Ascending aorta (tissue), 2 donors: ENCODE measurements at places on chromosomes 1 and 21. TPM values are rescaled to one million over a fixed set of nuclear protein-coding genes. Genes with fewer than 3 reads are reported as not detected.

GRCh38 chr1:13661539-13661938, 38.4 kb upstream of the PRDM2 start:
- DNase-seq = no peak

TMEM61 gene
- total RNA-seq = not detected

FAM151A gene
- not detected for total RNA-seq

RGS1 gene
- 13.0 TPM for total RNA-seq

DNA sequence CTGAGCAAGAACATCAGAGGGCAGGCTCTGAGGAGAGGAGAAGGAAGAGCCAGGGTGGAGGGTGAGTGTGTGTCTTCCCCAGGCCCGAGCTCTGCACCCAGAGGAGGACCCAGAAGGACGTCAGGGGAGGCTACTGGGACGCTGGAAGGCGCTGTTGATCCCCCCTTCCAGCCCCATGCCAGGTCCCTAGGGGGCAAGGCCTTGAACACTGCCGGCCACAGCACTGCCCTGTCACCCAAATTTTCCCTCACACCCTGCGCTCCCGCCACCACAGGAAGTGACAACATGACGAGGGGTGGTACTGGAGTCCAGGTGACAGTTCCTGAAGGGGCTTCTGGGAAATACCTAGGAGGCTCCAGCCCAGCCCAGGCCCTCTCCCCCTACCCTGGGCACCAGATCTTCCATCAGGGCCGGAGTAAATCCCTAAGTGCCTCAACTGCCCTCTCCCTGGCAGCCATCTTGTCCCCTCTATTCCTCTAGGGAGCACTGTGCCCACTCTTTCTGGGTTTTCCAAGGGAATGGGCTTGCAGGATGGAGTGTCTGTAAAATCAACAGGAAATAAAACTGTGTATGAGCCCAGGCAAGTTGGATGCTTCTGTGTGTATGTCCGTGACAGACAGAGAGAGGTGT, 17.1 kb downstream of the BCAN start:
- DNase-seq = no peak

GRCh38 chr21:34511181-34511580, 829 bp downstream of the KCNE1 start:
- no peak for DNase-seq

GJA9 gene
- total RNA-seq = not detected

GRCh38 chr1:176096015-176096414, 111.1 kb downstream of the COP1 start:
- DNase-seq = no peak

- no peak for DNase-seq
Observed at GRCh38 chr1:16979475-16980327, 719 bp downstream of the MFAP2 start.

DNA sequence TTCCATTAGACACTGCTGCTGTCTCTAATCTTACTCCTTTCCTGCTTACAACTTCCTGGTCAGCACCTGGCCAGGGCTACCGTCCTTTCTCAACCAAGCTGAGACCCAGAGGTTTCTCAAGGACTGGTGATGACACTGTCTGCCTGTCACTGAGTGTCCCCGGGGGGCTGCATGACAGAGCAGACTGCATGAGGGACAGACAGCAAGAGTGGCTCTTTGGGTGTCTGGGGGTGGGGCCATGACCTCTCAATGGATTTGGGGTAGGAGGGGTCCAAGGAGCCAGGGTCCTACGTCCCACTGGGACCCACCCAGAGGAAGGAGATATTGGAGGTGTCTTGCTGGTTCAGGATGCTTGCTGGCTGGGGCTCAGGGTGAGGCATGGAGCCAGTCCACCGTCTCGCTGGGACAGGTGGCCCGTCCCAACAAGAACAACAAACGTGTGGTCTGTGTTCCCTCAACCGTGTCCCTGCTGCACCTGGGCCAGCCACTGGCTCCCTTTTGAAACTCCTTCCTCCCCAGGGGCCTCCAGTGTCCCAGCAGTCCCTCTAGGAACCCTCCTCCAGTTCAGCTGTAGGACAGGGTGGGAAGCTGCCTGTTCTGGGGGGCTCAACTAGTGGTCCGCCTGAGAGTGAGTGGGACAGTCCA, 344.6 kb upstream of the AJAP1 start:
- DNase-seq = no peak

DNA sequence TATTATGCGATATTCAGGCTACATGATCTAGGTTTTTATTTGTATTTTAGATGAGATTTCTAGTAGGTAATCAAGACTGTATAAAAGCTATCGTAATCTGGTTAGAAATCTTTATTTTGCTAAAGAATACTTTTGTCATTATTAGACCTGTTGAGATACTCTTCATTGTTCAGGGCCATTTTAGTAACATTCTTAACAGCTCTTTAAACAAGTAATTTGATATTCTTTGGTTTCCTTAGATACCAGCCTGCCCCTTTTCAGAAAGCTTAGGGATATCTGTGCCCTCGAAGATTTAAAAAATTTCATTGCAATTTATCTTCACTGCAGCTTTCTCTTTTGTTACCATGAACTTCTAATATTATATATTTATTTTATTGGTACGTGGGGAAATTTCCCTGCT, 18.9 kb downstream of the ADGRL2 start:
- no peak for DNase-seq

DNA sequence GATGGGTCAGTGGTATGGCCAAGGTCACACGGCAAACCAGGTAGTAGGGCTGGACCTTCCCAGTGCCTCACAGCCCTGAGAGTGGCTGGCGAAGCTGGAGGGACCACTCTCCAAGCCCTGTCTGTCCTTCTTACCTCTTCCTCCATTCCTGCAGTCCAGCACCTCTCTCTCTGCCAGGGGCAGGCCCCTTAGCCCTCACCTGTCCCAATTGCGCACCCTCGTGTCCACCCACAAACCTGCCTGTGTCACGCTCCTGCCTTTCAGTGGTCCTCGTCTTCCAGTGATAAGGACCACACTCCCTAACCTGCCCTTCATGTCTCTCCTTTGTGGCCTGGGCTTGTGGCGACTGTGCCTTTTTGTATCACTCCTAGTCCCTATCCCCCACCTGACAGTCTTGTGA, 3.4 kb downstream of the PODN start:
- no peak for DNase-seq

DNA sequence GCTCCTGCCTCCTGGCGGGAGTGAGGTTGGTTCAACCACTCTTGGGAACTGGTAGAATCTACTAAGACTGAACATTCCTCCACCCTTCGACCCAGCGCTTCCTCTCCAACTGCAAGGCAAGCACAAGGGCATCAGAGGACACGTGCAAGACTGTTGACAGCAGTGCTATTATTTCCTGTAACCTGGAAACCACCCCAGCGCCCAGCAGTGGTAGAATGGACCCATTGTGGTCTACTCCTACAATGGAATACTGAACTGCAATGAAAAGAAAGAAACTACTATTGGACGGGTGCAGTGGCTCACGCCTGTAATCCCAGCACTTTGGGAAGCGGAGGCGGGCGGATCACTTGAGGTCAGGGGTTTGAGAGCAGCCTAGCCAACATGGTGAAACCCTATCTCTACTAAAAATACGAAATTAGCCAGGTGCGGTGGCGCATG, 33.0 kb upstream of the TARDBP start:
- DNase-seq = peak; percentile 81

GRCh38 chr1:169312084-169312954, 55.3 kb downstream of the NME7 start:
- no peak for DNase-seq

- DNase-seq = no peak
Observed at GRCh38 chr1:165862448-165862847, 35.0 kb downstream of the UCK2 start.

C1orf141 gene
- total RNA-seq = not detected

DNA sequence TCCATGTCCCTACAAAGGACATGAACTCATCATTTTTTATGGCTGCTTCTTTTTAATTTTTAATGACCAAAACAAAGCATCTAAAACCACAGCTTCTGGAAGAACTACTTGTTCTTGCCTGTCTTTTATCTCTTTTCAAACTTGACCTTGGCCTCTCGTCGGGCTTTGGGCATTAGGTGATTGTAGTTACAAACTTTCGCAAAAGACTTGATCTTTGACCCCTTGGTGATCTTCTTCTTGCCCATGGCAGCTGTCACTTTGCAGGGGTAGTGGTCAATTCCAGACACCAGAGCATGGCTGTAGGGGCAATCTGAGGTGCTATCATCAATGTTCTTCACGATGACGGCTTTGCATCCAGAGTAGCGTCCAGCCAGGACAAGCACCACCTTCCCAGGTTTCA, 67.8 kb downstream of the EPB41 start:
- no peak for DNase-seq

GBP2 gene
- 72.9 TPM for total RNA-seq

BLACAT1 gene
- not detected for total RNA-seq

GRCh38 chr1:207318072-207318619, 3.3 kb upstream of the CD55 start:
- no peak for DNase-seq

DNA sequence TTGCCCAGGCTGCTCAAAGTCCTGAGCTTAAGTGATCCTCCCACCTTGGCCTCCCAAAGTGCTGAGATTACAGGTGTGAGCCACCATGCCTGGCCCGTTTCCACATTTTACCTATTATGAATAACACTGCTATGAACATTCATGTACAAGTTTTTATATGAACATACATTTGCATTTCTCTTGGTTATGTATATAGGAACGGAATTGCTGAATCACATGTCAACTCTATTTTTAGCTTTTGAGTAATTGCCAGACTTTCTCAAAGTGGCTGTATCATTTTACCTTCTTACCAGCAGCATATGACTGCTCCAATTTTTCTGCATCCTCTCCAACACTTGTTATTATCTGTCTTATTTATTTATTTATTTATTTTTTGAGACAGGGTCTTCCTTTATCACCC, 2.7 kb downstream of the SPATA21 start:
- no peak for DNase-seq

DISP3 gene
- total RNA-seq = not detected

DNA sequence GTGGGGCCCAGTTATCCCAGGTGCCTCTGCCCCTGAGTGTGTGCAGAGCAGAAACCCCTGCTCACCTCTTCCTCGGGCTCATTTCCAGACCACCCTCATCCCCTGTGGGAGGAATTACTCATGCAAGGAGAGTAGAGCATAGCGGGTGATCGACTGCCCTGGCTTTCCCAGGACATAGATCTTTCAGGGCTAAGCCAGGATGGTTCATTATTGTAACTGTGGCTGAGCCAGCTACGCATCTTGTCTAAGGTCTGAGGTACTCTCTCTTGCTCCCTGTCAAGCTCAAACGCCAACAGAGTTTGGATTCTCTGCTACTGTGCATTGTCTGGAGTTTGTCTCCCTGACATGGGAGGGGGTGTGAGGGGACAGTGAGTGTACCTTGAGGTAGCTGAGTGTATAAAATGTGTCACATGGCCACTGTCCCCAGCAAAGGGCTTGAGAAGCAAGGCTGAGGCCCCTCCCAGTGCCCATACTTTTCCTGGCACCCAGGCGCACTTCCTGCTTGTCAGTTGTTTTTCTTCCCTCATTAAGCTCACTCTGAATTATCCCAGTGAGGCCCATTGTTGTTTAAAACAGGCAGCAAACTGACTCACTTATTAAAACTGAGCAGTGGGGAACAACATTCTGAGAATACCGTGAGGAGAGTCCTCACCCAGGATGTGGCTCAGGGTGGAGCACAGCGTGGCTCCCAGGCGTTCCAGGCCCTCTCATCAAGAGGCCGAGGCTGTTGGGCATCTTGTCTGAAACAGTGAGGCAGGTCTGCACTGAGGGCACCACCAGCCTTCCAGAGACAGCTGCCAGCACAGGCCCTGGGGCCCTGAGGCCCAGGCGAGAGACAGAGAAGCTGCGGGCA, 92.9 kb downstream of the LAMC2 start:
- peak; percentile 60 for DNase-seq

- DNase-seq = no peak
Observed at GRCh38 chr1:13762642-13763041, 62.7 kb downstream of the PRDM2 start.

GABPA gene
- 8.9 TPM for total RNA-seq

GRCh38 chr21:28473530-28474220, 519.0 kb downstream of the LTN1 start:
- DNase-seq = no peak

CRYBG2 gene
- total RNA-seq = not detected

- no peak for DNase-seq
Observed at GRCh38 chr21:33940164-33940880, 24.7 kb upstream of the ATP5PO start.

DNA sequence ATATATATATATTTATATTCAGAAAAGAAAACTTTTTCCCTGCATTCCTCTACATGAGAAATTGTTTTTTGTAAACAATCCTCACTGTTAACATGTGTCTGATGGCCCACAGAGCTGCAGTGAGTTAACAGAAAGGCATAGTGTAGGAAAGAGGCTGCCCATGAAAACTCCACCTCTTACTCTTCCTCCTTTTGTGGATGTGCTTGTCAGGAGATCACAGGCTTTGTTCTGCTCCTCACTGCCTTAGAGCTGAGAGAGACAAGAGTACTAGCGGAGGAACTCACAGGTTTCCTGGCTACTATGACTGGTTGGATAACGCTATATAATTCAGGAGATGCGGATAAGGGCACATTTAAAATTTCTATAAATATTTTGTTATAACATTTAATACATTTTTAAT, 200.6 kb downstream of the BRINP3 start:
- no peak for DNase-seq

DNA sequence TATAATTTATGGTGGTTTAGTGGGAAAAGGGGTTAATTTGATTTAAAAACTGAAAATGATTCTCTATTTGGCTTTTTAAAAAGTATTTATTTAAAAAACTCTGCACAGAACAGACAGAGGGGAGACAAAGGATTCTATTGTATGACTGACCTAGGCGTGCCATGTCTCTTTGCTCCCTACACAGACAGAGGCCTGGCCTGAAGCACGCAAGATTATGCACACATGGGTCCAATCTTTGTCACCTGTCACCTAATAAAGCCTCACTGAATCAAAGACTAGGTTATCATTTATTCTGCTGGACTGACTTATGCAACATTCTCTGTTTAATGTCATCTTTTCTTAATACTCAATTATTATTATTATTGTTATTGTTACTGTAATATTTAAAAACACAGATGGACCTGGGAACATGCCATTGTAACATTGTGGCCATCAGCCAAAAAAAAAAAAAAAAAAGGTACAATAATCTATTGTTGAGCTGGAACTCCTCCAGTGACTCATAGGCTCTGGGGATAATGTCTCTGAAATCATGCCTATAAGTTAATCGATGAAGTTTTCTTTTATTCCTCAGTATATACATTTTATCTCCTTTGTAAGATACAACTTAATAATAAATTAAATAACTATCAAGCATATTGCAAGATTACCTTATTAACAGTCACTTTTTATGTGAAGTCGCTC, 112.1 kb downstream of the RUNX1 start:
- DNase-seq = no peak

GRCh38 chr1:6205849-6206519, at the start of gene RNF207:
Gene RNF207, plus strand, starts transcription at chr1:6206119. Its CDS starts 417 bp downstream, at chr1:6206536.
- DNase-seq = peak; percentile 73

- no peak for DNase-seq
Observed at GRCh38 chr1:64956733-64957441, 9.5 kb downstream of the JAK1 start.

GRCh38 chr1:101346419-101346818, 109.6 kb downstream of the S1PR1 start:
- DNase-seq = no peak
